ENCODE measurements at places on chromosomes 6 and 20.

- DNase-seq = no peak
These were observed 6.5 kb downstream of the PHIP start for GRCh38 chr6:79071547-79071946.

DNA sequence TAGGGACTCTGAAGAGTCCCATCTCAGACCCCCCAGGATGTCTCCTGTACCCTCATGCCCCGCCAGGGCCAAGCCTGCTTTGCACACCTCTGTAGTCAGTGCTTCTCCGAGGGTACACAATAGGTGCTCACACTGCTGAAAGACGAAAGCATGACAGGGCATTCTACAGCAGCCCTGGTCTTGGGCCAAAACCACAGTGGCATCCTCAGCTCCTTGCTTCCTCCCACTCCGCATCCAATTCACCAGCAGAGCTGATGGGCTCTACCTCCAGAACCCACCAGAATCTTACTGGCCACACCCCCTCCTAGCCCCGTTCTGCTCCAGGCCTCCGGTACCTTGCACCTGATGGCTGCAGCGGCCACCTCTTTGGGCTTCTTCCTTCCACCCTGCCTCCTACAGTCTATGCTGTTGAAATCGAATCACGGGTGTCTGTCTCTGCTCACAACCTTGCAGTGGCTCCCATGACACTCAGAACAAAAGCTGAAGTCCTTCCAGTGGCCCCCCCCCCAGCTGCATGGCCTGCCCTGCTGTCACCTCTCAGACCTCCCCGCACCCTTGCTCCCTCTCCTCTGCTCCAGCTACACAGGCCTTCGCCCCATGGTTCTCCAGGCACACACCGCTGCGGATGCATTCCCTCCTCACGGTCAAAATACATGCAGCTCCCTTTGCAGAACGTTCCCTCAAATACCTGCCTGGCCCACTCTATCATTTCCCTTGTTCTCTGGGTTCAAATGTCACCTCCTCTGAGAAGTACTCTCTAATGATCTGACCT is 1.2 kb downstream of the ANGPT4 start:
- DNase-seq = no peak

DNA sequence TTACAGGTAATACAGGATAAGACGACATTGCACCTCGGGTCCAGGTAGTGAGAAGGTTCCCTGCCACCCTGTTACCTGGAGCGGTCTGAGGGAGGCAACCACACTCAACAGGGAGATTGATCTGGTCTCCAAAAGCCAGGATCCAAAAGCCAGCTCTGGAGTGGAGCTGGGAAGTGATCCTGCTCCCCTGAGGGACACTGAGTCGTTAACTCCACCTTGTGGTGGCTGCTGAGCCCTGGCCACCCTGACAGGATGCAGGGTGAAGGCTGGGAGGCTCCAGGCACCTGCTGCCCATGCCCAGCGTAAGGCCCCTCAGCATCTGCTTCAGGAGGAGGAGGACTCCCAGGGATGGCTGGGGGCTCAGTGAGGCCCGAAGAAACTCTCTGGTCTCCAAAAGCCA is 38.7 kb upstream of the SLC22A2 start:
- DNase-seq = no peak

DNA sequence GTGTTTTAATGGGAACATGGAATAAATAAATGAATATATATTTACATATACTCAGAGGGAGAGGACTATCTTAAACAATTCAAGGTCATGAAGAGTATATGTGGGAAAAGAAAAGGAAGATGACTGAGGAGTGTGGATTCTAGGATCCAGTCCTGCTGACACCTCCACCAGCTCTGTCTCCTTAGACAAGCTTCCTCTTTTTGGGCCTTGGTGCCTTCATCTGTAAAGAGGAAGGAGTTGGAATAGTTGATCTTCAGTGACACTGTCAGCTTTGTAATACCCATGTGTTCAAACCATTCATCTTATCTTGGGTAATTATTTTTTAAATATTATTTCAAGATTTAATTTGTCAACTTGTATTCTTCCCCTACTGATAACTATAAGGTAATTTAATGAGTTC is 338.0 kb downstream of the ADGRB3 start:
- no peak for DNase-seq

- no peak for DNase-seq
These were observed 716.0 kb upstream of the EYS start for GRCh38 chr6:66423047-66423446.

DNA sequence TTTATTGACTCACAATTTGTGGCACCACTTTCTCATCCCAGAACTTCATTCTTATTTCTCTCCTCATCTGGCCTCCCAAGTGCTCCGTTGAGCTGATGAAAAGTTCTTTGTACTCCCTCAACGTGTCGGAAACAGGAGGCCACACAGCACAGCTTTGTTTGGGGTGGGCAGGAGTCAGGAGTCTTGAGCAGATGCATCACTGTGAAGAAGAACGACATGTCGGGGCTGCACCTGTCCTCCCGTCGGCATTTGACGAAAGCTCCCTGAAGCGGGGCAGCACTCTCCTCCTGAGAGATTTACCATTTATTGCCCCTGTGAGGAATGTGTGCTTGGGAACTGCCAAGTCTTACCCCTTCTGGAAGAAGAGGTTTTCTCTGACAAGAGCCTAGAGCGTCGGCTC is 28.1 kb downstream of the TAF8 start:
- DNase-seq = no peak

GRCh38 chr6:161630674-161631073 is 356.8 kb upstream of the AGPAT4 start:
- no peak for DNase-seq

GRCh38 chr6:27592481-27593199 is 119.7 kb upstream of the ZNF184 start:
- peak; percentile 94 for DNase-seq

- DNase-seq = no peak
These were observed 37.3 kb upstream of the NXT1 start for GRCh38 chr20:23313271-23313670.
